Cortex of kidney (tissue), 1 donor: ENCODE measurements at places on chromosomes 2 and 18.

DNA sequence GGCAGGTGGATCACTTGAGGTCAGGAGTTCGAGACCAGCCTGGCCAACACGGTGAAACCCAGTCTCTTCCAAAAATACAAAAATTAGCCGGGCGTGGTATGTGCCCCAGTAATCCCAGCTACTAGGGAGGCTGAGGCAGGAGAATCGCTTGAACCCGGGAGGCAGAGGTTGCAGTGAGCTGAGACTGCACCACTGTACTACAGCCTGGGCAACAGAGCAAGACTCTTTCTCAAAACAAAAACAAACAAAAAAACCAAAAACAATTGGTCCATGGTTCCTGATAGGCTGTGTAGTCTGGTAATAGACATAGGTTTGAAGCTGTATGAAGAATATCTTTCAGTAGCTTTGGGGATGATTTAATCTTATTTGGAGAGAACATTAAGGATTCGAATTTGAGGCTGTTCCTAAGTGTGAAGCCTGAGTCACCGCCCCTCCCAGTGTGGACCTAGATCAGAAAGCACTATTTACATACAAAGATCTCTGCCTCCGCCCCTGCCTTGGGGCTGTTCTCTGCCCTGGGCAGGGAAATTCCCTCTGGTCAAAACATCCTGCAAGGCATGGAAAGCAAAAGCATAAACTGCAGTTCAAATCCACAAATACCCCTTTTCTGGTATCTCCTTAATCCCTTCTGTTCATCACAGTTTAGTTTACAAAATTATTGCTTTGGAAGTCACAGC lies 52.8 kb upstream of the PMAIP1 start:
- no peak for DNase-seq

DNA sequence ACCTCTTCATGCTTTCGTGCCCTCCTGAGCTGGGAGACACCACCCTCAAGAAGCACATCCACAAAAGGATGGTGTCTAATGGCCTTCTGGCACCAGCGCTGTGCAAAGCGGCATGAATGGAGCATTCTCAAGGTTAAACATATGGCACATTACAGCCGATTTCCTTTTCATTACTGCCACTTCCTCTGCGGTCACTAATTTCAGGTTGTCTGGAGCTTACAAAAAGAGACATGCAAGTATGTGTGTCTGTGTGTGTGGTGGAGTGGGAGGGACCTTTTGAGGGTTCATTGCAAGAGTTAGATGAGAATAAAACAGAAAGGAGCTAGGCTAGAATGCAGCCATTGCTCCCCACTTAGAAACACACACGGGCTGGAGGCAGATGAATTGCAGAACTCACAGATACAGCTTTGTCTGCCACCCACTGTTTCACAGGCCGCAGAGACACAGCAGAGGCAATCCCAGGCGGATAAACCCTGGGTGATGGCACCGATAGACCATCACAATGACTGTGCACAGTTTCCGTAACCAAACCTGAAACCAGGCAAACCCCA lies 76.0 kb downstream of the TGIF1 start:
- no peak for DNase-seq

DNA sequence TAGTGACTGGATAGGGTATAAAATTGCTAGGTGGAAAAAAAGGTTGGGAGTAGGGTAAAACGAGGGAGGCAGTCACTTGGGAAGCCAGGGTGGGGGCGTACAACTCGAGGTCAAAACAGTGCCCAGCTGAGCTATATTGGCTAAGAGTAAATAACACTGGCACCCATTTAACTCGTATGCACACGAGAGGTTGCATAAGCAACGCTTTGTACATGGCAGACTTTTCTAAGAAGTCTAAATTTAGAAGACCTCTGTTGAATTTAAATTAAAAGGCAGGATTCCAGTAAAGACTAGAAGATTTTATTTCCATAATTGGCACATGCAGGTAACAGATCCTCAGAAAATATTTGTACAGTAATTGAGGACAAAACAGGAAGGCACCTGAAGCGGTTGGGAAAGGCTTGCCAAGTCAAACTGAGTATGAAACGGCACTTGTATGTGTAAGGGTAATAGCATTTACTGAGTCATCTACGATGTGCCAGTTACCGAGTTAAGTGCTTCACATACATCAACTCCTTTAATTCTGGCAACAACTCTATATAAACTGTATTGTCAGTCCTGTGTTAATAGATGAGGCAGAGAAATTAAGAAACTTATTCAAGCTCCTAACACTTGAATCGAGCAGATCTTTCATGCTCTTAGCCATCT lies 1.4 kb upstream of the MALT1 start:
- DNase-seq: no peak

DNA sequence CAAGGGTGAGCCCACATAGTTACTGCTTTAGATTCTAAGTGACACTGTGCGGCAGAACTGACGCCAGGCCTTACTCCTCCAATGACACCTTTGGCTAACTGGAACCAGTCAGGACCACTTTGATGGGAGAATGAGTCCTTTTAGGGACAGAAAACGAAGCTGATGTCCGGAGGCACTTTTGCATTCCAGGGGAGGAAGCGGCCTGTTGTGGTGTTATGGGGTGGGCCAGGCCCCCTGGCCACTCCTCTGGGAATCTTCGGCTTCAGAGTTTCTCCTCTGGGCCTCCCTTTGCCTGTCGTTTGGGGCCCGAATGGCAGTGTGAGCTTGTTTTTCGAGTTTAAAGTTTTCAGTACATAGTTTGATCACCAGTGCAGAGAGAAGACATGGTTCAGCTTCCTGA lies 65.9 kb downstream of the MBP start:
- no peak for DNase-seq

GRCh38 chr18:7023063-7023580 lies 94.5 kb downstream of the LAMA1 start:
- no peak for DNase-seq

GRCh38 chr2:64941801-64942200 lies 47.4 kb upstream of the SLC1A4 start:
- DNase-seq: no peak

DNA sequence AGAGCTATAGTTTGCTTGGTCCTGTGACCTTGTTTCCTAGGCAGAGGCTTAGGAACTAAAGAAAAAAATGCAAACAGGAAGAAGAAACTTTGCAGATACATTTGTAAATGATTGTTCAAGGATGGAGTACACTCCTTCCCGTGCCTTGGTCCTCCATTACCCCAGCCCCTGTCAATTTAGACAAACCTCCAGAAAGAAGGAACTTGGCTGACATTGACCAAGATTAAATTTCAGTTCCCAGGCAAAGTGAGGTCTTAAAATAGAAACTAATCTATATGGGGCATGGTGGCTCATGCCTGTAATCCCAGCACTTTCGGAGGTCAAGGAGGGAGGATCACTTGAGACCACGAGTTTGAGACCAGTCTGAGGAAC lies 179.9 kb upstream of the FN1 start:
- no peak for DNase-seq

GRCh38 chr2:95354469-95354901 lies 48.0 kb upstream of the FAHD2A start:
- DNase-seq: no peak

DNA sequence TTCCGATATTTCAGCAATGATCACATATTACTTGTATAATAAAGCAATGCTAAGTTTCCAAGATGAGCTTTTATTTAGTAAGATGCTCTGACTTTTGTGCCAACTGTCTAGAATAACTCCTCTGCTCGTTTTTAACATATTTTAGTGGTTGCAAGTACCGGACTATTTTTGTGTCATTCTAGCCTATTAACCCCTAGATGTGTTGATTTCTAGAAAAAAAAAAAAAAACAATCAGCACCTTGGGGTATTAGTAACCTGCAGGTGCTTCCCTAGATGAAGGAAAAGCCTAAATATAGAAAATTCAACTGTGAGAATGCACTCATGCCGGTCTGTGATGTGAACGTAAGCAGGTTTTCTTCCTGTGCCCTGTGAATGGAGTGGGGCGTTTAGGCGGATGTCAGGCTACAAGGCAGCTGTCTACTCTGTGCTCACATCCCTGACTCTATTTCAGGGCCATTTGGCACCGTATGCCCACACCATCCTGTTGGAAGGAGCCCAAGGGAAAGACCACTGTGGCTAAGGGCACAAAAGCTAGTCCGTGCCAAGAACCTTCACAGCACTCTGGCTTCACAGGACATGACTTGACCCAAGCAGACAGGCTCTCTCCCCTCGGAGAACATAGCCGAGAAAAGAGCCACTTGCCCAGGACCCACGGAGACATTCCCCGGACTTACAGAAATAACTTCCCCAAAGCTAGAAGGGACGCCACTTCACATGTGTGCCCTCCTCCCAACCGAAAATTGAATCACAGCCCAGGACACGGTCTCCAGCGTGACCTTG lies 60.9 kb upstream of the AGAP1 start:
- no peak for DNase-seq

DNA sequence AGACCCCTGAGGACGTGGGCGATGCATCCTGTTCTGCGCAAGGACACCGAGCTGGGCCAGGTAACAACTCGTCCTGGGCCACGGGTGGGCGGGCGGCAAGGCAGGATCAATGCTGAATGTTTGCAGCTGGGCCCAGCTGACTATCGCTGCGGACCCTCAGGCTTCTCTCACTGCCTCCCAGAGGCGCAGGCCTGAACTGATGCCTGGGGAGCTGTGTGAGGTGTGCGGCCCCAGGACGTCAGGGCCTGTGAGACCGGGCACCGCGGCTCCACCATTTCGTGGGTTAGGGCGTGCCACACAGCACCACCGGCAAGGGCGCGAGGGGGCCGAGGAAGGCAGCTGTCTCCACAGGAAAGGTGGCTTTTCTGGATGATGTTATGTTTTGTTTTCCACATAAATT lies 307.4 kb downstream of the NDUFA10 start:
- no peak for DNase-seq

GRCh38 chr18:3692691-3693090 lies 242.7 kb downstream of the TGIF1 start:
- no peak for DNase-seq

- DNase-seq: no peak
Observed at GRCh38 chr2:149020432-149020851, 18.1 kb upstream of the LYPD6B start.

- no peak for DNase-seq
Observed at GRCh38 chr18:48708807-48709206, 170.0 kb downstream of the CTIF start.

DNA sequence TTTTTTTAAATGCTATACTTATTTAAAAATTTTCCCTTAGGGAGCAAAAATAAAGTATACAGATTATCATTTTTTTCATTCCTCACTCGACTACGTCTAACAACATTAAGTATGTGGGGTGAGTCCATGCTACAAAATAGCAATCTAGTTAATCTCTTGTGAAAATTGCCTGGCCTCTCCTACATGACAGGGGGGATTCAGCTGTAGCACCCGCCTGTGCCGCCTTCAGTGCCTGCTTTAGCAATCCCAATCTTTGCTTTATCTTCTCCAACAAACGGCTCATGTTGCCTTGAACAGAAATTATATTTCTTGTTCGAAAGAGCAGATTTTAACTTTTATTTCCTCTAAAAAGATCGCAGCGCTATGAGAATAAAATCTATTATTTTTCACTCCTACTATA lies 2.4 kb upstream of the SOX11 start:
- DNase-seq: no peak

DNA sequence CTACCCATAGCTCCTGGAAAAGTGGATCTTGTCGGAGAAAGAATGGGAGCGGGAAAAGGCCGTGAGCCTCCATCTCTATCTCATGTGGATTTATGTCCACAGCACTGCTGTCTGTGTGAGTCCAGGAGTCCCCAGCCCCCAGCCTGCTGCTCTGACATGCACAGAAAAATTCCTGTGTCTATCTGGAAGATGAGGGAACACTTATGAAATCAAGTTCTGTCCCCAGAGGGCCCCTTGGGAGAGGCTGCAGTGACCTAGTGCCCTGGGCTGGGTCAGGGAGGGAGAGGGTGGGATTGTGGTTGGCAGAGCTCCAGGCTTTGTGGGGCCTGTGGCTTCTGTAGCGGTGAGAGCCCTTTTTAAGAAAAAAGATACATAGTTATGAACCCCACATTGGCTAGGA lies 37.6 kb downstream of the HJURP start:
- no peak for DNase-seq

DNA sequence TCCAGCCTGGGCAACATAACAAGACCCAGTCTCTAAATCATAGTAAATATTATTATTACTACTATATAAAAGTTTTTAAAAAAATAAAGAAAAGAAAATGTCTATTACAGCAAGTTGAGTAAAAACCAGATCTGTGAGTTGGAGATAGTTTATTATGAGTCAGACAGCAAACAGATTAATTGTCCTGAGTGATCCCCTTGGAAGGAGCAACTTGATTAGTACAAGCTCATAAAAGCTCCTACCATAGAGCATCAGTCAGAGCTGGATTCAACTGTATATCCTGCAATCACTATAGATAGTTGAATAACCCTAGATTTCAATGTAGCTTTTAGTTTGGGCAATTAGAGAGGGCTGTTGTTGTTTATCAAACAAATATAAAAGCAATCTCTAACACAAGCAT lies 84.1 kb downstream of the TRABD2A start:
- no peak for DNase-seq

DNA sequence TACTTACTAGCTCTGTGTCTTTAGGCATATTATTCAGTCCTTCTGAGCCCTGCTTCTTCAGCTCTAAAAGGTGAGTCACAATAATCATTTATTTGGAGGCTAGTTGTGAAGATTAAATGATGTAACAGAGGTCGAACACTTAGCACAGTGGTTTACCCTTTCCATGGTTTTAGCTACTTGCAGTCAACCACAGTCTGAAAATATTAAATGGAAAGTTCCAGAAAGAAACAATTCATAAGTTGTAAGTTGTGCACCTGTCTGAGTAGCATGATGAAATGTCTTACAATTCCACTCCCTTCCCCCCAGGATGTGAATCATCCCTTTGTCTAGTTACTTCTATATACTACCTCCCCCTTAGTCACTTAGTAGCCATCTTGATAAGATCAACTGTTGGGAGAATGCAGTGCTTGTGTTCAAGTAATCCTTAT lies 217.6 kb upstream of the THUMPD2 start:
- no peak for DNase-seq

DNA sequence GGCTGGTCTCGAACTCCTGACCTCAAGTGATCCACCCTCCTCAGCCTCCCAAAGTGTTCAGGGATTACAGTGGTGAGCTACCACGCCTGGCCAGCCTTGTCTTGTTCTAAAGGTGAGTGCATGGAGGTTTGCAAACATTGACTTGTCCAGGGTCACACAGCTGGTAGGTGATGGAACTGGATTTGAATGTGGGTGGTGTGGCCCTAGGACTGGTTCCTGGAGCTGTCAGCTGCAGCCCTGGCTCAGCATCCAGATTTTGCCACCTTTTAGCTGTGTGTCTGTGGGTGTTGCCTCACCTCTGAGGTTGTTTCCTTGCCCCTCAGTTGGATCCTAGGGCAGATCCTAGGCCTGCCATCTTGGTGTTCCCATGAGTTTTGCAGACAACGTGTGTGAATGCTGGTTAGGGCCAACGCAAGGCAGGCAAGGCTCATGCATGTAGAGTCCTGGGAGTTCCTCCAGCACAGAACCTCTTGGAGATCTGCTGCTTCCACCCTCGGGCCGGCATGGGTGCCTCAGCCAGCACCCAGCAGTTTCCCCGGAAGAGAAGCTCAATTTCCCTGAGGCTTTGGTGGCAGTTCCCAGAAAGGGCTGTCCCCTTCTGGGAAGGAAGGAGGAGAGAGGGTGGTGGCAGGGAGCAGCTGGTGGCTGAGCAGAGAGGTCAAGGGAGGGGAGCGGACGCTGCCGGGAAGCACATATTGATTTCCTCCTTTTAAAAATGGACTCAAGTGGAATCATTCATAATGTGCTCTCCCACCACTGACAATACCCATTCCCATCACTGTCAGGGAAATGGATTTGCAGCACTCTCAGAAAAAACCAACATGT lies 127.6 kb upstream of the HS6ST1 start:
- no peak for DNase-seq

- no peak for DNase-seq
Observed at GRCh38 chr18:24427484-24427883, 1.0 kb downstream of the IMPACT start.

GRCh38 chr2:74560591-74560990 lies 6.1 kb downstream of the DOK1 start:
- no peak for DNase-seq

- DNase-seq: no peak
Observed at GRCh38 chr2:53422979-53423378, 344.6 kb upstream of the CHAC2 start.
